ENCODE measurements at places on chromosomes 12 and 14.
A peak's percentile ranks its signal among the peaks of the same experiment; 100 is the strongest.

DNA sequence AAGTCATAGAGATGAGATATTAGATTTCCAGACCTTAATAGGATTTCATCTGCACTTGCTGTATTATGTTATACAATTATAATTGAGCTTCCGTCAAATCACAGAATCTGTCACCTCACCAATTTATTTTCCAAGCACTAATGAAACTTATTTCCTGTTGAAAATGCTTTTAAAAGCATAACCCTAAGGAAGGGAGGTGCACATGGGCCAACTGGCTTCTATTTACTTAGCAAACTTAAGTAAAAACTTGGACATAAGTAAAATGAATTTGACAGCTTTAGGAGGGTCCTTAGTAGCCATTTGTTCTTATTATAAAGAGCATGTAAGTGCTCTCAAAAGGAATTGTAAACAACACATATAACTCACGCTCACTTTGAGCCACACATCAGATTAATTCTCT, 462.2 kb upstream of the TMPO start:
- no peak for DNase-seq

DNA sequence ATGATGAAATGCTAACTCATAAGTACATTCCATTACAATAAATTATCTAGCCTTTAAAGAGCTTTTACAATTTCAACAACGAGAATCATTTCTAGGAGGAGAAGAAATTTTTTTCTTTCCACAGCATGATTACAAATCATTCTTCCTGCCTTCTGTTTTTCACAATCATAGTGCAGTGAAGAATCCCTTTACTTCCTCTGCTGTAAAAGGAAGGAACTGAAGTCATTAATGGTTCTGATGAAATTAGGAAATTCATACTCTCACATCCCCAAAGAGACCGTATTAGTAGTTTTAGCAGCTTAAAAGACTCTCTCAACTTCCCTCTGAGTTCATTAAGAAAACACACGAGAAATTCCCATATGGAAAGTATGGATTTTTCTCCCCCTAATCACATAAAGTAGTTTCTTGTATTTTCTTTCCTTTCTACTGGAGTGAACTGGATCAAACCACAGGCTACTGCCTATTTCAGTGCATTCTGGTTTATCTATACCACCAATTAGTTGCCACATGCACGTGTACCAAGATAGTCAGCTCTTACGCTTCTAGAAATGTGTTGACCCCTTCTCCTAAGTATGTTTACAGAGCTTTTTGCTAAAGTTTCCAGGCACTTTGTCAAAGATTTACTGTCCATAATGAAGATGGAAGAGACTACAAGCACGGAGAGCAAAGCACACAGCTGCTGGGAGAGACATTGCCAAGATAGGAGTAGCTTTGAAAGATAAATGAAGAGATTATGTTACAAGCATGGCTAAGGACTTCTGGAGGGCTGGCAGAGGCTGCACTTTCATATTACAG, 58.9 kb upstream of the KITLG start:
- DNase-seq = no peak

GRCh38 chr12:127773520-127773919, 493.4 kb upstream of the TMEM132C start:
- no peak for DNase-seq

GRCh38 chr12:111201036-111201435, 167.9 kb downstream of the PHETA1 start:
- DNase-seq = no peak

DNA sequence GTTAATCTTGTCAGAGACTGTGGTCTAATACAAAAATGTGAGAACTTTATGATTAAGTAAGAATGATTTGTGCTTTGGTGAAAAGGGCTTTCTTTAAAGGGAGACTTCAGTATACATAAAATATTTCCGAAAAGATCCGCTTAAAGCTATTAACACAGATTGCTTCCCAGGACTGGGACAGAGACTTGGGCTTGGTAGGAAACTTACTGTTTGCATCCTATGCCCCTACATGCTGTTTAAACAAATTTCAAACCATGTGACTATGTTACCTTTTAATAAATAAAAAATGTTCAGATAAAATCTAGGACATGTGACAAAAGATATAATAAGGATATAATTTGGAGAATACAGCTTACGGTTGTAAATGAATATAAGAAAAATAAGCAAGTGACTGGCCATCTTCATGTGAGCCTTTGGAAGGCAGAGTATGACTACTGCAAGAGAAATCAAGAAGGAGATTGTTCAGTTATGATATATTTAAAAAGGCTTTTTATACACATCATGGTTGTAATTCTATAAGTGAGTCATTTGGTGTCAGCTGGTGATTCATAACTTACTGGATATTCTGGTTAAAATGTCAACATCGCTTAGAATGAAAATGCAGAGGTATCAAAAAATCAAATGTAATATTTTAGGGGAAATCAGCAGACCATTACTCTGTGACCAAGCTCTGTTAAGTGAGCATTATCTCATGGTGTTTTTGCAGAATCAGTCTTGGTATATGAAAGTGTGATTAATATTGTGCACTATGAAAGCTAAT, 234.7 kb upstream of the E2F7 start:
- DNase-seq = peak; percentile 92

GRCh38 chr14:101861464-101861863, 100.0 kb downstream of the PPP2R5C start:
- DNase-seq = no peak

DNA sequence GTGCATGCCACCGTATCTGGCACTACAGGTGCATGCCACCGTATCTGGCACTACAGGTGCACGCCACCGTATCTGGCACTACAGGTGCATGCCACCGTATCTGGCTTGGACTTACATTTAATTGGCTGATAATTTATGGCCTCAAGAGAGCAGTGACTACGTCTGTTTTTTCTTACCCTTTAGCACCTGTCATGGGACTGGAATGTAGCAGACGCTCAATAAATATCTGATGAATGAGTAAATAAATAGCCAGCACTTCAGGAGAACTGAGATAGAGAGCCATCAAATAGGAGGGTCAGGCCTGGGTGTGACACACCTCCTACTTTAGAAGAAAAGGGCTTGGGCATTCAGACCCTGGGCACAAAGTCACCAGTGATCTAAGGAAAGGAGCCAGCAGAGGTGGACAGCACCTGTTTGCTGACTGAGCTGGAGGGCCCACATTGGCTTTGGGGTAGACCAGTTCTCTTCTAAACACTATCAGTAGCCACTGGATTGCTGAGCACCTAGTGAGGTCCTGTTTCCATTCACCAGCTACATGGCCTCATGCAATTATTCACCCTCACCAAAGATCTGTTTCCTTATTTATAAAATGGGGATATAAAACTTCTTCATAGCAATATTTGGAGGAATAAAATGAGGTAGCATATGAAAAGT, 50.1 kb downstream of the RFX4 start:
- peak; percentile 57 for DNase-seq

- no peak for DNase-seq
Measured at GRCh38 chr14:53701108-53701875, 255.3 kb downstream of the BMP4 start.

- DNase-seq = no peak
Measured at GRCh38 chr12:109678719-109679118, 34.9 kb upstream of the FAM222A start.

GRCh38 chr14:30129807-30130206, 202.2 kb upstream of the PRKD1 start:
- no peak for DNase-seq

GRCh38 chr12:12379831-12380730, 23.2 kb downstream of the BORCS5 start:
- no peak for DNase-seq

- DNase-seq = no peak
Measured at GRCh38 chr12:124293286-124294003, 1.4 kb upstream of the RFLNA start.

DNA sequence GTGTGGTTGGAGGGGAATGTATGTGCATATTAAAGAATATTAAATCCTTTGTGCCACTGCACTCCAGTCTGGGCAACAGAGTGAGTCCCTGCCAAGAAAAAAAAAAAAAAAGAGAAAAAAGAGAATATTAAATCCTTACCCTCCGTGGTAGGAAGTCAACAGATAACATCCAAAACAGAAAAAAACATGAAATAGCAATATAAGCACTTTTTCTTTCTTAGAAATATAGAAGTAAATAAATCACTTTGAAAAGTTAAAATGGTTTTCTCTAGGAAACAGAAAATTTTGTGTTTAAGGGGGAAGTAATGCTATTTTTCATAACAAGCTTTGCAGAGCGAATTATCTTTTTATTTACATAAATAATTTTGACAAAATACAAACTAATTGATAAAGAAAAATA, 17.6 kb downstream of the SOS2 start:
- no peak for DNase-seq

- DNase-seq = no peak
Measured at GRCh38 chr12:32587581-32588495, 91.3 kb upstream of the DNM1L start.

DNA sequence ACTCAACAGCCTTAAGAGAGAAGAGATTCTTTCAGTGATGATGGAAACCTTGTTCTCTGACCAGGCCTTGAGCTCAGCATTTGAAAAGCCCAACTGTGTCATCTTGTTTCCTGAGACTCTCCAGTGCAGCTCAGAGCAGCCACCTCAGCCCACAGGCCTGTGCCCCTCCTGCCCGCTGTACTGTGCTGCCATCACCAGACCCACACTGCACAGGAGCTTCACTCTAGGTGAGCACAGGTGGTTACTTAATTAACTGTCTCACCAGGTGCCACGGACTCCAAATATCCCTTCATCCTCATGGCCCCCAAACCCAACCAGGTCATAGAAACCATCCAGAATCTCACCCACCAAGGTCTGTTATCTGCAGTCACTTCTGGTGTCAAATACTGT, 51.3 kb downstream of the JAG2 start:
- no peak for DNase-seq

DNA sequence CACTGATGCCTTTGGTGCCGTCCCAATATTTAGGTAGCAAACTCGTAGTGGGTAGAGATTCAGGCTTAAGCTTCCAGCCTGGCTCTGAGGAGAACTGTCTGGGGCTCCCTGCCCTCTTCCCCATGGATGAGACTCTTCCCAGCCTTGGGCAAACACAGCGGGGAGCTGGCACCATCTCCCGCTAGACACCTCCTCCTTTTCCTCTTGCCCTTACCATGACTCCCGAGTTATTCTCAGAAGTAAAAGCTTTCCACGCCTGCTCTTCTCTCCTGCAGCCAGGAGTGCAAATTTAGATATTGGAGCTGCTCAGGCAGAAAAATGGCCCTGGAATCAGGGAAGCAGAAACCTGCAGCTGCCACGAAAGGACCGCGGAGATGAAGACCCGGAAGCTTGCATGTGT, 45.6 kb upstream of the RBM19 start:
- DNase-seq = no peak

DNA sequence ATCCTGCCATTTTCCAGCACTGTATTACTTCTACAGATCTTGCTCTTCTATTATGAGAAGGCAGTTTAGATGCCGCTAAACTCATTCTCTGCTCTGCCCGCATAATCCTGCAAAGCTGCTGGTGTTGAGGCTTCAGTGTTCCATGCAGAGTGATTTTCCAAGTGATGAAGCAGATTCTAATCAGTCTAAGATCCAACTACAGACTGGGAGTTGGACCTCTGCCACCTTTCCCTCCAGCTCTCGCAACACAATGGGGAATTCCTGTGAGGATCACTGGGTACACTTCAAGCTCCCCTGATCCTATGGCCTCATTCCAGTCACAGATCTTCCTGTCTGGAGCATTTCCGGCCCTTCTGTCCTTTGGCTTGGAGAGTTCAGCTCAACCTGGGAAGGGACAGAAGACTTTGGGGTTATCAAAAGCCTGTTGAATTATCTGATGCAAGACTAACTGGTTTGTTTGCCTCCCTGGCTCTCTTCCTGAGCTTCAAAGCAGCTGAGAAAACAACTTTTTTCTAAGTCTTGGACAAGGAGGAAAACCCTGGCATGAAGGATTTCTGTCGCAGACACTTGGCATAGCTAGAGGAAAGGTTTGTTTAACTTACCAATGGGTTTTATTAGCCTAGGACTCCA, 333.9 kb downstream of the ZFP36L1 start:
- peak; percentile 96 for DNase-seq

GRCh38 chr12:67068761-67069450, 200.3 kb upstream of the CAND1 start:
- DNase-seq = no peak

DNA sequence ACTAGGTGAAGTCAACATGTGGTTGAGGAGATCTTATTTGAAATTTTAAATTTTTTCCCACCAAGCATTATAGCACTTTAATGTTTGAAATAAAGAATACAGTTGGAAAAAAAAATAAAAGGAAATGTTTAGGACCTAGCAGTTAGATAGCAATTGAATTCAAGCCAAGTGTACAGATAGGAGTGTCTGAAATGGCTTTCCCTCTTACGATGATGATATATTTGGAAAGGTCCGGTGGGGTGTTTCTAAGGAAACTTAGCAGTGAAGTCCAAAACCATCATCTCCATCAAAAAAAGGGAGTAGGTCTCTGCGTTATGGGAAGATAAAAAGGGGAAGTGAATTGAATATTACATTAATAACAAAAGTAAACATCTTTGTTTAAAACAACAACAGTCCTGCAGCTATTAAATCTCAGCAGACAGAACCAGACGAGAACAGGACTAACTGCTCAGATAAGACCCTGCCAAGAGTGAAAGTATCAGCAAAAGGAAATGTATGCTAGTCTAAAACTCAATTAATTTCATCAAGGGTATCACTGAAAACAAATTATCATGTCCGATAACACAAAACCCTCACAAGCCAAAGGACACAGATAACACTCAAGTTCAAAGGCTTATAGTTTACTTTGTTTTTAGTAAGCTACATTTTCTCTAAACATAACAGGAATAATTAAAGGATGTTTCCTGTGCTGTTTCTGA, 242.0 kb downstream of the BMP4 start:
- no peak for DNase-seq

- DNase-seq = no peak
Measured at GRCh38 chr12:116309343-116309742, 31.9 kb upstream of the MED13L start.

GRCh38 chr12:108457006-108457733, 57.9 kb upstream of the FICD start:
- peak; percentile 41 for DNase-seq

DNA sequence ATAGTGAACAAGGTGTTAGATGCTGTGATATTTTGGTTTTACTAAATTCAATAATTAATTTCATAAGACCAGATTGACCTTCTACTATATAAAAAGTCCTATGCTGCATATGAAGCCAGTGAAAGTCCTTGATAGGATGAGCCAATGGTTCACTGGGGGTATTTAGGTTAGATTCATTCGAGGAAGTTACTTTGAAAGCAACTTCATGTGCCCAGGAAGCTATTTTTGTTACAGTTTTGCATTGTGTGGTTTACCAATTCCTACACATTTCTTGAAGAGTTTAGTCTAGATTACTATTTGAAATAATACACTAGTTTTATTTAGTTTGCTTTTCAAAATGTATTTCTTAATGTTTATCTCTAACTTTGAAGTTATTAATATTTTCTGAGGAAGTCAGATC, 58.5 kb upstream of the RMST start:
- no peak for DNase-seq

DNA sequence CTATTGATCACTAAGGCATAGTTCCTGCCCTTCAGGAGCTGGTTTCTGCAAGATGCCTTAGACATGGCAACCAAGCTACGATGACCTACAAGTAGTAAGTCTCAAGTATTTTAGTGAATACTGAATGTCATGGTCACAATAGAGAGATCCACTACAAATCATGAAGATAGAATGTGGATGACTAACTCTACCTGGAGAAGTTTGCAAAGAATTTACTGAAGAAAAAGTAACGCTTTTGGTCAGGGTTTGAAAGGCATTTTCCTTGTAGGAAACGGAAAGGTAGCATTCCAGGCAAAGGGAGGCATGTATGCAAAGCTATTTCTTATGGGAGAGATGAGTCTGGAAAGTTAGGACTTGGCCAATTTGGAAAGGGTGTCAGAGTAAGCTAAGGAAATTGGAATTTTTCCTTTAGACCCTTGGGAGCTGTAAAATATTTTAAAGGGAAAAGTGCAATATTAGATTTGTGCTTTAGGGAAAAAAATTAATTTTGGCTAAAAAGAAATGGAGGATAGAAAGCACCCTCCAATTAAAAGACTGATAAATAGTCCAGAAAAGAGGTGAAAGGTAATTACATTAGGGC, 377.5 kb downstream of the EGLN3 start:
- no peak for DNase-seq

Measured in RCC 7860 (cell line).